Lower leg skin (tissue), 4 donors: ENCODE measurements at places on chromosomes 7 and 10. TPM values are rescaled to one million over a fixed set of nuclear protein-coding genes. Genes with fewer than 3 reads are reported as not detected.

DNA sequence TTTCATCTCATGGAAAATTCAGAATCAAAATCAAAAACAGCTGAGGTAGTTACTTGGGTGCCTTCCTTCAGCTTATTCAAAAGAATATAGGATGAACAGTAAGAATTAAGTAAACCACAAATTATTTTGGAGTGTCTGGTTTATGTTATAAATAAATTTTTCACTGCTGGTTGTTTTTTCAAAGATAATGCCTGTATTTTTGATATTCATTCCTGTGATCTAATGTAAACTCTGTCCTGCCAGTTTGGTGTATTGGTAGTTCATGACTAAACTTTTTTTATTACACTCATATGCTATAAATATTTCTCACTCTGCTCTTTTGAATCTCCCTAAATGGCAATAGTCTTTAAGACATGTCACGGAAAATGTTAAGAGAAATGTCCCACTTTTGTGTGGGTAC is 11.6 kb upstream of the RAB11FIP2 start:
- no peak for DNase-seq

Gene GRK5
- total RNA-seq, result 5.4 TPM

DNA sequence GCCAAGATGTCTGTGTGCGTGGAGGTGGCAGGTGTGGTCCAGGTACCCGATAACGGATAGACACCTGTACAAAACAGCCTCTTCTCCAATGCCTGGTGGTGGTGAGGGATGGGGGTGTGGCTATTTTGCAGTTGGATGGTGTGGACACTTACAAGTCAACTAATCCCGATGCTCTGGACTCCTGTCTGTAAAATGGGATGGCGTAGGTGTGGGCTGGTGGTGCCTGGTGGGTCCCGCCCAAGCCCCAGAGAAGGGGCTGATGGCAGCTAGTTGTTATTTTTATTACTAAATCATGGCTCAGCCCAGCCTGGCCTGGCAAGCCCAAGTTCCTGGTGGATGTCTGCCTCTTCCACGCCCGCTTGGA is 22.3 kb downstream of the GTF2IRD1 start:
- no peak for DNase-seq

Gene OR2A1
- not detected for total RNA-seq

- DNase-seq, result no peak
These were observed 3.6 kb downstream of the GDI2 start for GRCh38 chr10:5809527-5810154.

DNA sequence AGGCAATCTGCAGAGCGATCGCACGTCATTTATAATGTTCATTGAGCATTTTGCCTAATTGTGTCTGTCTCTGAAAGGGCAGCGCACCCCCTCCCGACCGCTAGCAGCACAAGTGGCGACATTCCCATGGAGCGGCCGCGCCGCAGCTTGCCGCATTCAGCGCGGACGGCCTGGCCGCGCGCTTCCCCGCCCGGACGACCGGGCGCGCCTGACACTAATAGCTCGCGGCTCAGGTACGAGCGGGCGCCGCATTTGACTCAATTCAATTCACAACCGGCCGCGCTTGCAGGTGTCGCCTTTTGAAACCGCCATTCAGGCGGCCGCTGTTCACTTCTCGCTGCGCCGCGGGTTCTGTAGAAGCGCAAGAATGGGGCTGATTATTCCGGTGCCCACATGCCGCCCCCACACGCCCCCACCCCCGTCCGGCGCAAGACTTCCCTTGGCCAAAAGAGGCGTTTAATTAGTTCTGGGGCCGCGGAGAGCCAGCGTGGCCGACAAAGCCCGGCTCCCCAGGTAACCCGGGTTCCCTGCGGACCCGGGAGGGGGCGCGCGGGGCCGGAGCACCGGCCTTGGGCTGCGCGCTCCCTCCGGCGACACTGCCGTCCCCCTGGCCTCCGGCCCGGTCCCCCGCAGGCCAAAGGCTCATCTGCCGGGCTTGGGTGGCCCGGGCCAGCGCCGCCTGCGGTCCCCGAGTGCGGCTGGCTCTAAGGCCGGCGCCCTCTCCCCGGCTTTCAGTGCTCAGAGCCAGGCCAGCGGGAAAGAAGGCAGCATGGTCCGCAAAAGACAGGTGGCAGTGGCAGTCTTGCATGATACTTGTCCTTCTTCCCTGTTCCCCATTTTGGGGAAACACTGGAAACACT is 18.7 kb upstream of the PTF1A start:
- DNase-seq, result no peak

DNA sequence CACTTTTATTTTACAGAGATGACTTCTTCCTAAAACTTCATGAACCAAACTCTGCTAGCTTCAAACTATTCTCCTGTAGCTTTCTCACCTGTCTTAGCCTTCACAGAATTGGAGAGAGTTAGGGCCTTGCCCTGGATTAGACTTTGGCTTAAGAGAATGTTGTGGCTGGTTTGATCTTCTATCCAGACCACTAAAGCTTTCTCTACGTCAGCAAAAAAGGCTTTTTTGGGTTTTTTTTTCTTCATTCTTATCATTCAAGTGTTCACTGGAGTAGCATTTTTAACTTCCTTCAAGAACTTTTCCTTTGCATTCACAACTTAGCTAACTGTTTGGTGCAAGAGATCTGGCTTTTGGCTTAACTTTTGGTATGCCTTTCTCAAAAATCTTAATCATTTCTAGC is 19.3 kb upstream of the CCDC172 start:
- no peak for DNase-seq

Gene ASB10
- not detected for total RNA-seq

Gene TRIM4
- 48.4 TPM for total RNA-seq
